T-helper 9 cell (primary cell): ENCODE measurements at places on chromosomes 5 and 9.

DNA sequence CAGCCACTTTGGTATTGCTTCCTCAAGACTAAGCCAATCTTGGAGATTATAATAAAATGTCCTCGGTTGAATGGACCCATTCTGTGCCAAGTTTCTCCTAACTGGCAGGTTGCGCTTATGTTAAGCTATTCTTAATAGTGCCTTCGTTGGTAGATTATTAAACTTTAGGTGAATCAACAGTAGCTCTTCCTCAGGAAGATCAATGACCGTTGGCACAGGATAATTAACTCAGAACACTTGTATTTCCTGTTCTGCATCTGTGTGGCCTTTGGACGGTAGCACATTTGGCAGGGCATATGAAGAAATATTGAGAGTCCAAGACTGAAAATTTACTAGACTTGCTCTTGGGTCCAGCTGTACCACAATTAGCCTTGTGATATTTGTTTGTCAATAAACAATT, 402.9 kb downstream of the MLLT3 start:
- DNase-seq, result no peak

DNA sequence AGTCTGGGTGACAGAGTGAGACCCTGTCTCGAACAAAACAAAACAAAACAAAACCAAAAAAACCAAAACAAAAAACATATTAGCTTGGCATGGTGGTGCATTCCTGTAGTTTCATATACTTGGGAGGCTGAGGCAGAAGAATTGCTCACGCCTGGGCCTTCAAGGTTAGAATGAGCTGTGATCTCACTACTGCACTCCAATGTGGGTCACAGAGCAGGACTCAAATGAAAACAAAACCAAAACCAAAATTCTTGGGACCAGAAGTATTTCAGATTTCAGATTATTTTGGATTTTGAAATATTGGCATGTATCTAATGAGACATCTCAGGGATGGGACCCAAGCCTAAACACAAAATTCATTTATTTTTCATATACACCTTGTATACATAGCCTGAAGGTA, 80.2 kb downstream of the TMC1 start:
- DNase-seq, result no peak

DNA sequence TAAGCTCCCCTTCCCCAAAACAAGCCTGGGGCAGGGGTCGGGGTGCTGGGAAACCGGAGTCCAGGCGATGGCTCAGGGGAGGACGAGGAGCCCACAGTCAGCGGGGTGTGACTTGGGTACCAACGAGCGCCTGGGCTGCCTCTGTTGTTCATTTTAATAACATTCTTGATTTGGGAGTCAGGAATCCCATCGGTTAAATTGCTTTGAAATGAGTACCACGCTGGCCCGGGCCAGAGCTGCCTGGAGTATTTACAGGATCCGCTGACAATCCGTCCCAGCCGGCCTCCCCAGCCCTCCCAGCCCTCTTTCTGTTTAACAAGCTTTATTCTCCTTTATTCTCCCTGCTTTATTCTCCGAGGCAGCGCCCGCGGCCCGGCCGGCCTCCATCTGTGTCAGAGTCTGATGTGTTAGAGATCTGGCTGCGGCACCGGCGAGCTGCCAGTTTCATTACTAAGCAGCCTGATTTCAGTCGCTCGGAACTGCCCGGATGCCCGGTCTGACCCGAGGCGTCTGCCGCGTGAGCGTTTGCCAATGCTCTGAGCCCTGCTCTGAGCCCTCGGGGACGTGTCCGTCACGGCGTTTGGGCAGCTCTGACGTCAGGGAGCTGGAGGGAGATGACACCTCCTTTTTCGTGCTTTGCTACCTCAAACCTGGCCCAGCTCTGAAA, 16.5 kb upstream of the QRFP start:
- no peak for DNase-seq

DNA sequence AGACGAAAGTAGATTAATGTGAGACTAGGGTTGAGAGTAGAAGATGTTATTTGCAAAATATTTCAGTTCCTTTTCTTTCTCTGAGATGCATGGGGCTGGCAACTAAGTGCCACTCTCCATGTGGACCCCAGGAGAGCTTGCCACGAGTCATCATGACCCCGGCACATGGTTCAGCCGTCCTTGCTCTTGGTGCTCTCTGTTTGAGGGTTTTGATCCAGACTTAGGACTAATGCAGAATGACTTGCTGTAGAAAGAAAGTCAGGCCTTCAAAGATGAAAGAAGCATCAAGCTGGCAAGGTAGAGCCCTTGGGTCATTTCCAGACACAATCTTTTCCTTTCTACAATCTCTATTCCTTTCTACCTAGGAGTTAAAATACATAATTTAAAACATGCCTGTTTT, 84.7 kb downstream of the RASGRF2 start:
- DNase-seq, result no peak

DNA sequence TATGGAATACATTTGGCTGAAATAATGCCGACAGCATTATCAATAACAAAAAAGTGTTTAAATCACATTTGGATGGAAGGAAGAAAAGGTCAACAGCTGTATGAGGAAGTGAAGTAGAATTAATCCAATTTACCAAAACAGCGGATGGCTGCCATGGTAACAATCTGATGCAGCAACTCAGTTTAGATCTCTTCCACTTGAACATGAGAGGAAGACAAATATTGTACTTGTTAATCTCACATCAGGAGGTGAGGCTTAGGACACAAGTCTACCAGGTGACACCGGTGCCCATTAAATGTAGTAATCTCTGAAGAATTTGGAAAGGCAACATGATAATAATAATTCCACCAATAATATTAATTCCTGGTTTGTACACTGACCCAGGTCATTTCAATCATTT, 2.4 kb downstream of the RASEF start:
- no peak for DNase-seq

- no peak for DNase-seq
These were observed 52.4 kb upstream of the PHYKPL start for GRCh38 chr5:178284996-178285395.

DNA sequence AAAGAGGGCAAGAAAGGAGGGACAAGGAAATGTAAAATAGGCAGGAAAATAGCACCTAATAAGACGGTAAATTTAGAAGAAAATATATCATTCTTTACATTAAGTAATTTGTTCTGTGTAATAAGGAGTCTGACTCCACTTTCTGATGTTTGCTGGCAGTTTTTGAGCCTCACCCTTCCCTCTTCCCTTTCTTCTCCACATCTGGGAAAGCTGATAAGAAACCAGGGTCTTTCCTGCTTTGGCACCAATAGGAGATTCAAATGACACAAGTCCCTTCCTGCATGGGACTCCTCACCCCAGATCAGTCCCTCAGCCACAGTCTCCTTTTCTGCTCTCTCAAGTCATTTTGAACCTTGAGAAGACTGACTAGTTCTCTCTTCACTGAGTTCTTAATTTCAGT, 31.2 kb upstream of the LECT2 start:
- DNase-seq, result no peak
